Activated T-helper 1 cell treated with anti-CD3 and anti-CD28 coated beads, Interleukin-2, amount 50 U/mL, for 16 hours (primary cell): ENCODE measurements at places on chromosomes 2 and 18.

DNA sequence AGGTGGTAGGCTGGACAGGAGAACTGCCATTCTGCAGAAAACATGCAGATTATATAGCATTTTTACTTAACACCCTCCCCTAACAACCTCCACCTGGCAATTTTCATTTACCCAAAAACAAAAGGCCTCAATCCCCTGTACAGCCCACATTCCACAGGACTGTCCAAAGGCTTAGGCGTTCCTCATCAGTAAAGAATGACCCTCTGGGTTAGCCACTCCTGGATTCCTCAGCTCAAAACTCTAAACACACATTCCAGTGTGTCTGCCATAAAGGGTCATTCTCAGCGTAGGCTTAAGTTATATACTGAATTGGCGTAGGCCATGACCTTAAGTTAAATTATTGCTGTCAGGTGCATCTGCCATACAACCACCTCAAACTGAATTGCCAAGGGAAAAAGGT is 261.8 kb upstream of the CHAC2 start:
- no peak for DNase-seq

DNA sequence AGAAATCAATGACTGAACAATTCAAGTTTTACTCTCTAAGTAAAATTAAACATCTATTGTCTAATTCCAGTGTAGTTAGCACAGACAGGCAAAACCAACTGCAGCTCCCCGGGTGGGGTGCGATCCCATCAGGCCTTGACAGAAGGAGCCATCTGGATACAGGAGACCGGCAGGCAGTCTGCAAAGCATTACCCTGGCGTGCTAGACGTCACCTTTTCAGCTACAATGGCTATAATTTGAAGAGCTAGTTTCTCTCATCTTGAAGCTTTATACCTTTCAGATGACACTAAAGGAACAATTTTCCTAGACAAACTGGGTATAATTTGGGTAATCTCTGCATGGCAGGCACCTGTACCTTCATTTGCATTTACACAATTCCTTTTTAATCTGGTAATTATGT is 761.5 kb upstream of the SOX11 start:
- no peak for DNase-seq

DNA sequence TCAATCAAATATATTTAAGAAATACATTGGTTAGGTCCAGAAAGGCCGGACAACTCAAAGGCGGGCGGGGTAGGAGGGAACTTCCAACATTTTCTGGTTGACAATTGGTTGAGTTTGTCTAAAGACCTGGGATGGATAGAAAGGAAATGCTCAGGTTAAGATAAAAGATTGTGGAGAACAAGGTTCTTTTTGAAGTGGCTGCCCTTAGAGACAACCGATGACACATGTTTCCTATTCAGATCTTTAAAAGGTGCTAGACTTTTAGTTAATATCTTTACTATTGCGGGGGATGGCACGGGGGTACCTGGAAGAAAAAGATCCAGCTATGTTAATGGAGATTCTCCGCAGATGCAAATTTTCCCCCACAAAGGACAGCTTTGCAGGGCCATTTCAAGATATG is 10.0 kb upstream of the AP1S3 start:
- DNase-seq: no peak

GRCh38 chr2:168231609-168232241 is 15.7 kb downstream of the STK39 start:
- DNase-seq: no peak

DNA sequence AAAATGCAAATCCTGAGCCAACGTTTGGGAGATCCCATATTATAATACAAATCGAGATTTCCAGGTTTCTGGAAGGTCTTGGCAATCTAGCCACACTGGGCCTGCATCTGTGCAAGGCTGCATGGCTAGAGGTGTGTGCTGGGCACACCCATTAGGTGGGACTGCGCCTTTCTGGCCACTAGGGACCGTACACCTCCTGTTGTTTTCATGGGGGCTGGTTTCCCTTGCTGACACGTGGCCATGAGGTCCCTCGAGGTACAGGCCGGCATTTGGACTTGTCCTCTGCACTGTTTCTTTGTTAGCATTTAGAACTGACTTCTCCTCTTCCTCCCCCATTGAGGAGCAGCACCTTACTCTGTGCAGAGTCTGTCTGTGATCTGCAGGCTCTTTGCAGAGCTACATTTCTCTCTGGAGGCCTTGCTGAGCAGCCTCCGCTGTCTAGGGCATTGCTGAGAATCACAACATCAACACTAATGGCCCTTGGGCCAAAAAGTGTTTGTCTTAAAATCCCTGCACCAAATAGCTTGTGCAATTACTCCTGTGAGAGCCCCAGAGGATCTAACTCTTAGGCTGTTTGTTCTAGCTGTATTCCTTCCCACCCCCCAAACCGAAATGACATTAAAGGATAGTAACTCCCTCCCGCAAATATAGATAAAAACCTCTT is 131.2 kb downstream of the NEDD4L start:
- no peak for DNase-seq

DNA sequence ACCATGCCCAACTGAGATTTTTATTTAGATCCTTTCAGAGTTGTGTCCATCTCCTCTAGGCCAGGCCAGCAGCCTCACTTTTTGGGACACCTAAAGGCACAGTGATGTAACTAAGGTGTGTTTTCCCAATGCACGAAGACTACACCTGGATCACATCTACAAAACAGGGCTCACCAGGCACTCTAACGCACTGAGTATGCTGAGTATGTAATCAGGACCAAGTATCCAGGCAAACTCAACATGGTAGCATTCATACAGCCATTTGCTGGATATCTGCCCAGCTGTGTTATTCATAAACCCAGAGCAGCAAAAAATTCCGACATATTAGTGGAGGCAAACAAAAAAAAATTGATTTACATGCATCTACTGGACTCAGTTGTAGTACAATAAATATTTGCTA is 33.8 kb downstream of the LPIN2 start:
- DNase-seq: no peak

DNA sequence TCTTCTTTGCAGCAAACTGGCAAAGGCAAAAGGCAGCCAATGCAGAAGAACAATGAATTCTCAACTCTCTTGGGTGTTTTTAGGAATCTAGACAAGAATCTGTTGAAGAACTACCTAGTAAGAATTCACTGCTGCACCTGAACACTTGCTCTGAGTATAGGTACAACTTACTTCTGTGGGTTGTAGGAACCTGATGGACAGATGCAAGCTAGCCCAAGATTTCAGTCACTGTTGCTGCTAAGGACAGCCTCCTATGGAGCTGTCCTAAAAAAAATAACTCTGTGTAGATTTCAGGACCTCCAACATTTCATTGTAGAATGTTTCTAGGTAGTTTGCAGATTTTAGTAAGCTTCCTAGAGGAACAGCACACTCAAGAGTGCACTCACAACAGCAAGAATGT is 363.5 kb downstream of the CBLN2 start:
- no peak for DNase-seq

GRCh38 chr2:31287654-31288053 is 53.7 kb downstream of the EHD3 start:
- DNase-seq: no peak

DNA sequence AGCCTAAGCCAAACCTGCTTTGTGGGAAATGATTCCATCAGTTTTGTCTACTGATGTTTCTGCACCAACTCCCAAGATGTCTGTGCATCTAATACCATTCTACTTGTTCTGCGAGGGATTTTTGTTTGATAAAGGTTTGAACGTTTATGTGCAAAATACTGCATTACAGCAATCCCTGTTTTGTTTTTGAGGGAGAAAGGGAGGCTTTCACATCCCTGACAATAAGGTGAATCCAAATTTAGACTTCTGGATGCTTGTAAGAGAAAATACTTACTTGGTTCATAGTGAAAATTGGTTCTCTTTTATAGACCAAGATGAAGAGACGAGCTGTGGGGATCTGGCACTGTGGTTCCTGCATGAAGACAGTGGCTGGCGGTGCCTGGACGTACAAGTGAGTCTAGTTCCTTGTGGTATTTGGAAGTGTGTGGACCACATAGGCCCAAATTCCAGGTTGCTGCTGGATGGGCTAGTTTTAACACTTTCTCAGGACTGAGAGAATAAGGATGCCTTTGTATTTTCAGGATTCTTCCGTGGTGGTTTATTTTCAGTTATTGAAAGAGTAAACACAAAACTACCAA is 1.1 kb downstream of the RPL37A start:
- DNase-seq: no peak

DNA sequence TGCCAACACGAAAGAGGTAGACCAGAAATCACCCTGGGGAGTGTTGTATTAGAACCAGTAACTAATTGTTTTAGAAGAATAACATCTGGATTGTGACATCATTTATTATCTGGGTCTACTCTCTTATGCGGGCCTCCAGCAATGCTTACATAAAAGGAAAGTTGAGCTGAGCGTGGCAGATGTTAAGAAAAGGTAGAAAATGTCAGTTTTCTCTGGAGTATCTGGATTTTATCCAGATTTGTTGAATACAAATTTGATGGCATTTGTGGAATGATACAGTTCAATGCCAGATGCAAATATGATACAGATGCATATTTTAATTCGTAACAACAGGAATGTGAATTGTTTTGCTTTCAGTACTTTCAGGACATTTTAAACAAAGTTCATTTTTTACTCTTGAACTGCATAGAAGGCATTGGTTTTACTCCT is 90.3 kb downstream of the PRPF40A start:
- no peak for DNase-seq

DNA sequence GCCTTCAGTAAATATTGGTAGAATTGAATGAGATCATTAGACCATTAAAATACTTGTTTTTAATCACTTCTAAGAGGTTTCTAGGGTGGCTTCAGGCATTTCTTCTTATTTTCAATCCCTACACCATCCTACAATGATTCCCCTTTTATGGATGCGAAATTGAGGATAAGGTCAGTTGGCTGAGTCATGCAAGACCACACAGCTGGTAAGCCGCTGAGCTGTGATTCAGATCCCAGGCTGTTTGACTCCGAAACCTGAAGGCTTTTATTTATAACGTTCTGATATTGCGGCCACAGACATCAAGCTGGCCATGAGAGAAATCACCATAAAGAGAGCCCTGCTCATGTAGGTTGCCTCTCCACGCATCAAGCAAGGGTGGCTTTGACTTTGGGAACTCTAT is 133.4 kb downstream of the VAPA start:
- no peak for DNase-seq

DNA sequence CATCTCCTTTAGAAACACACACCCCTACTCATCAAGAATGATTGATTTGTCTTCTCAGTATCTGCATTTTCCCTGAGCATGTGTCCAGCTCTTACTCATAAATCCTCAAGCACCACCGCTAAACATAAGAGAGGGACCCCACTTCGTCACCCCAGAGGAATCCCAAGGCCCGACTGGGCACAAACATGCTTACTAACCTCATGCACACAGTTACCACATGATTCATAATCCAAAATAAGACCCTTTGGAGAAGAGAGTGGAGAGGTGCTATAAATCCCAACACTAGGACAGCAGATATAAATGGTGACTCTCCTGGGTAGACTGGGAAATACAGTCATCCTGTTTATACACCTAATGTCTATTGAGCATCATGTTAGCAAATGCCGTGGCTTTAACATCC is 843.2 kb upstream of the ID2 start:
- no peak for DNase-seq

DNA sequence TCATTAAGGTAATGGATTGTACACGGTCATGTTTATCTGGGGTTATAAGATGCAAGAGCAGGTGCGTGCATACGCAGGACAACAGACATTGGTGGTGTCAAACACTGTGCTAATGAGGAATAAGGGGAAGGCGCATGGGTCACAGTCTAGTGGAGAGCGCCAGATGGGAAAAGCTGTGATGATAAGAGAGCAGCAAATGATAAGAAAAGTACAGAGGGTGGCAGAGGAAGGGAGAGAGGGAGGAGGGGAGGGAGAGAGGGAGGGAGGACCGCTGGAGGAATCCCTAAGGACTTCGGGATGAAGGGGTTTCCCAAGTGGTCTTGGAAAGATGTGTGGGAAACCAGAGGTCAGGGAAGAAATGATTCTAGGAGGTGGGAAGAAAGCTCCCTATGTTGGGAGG is 2.9 kb downstream of the TNFRSF11A start:
- DNase-seq: no peak

- peak; percentile 15 for DNase-seq
Observed at GRCh38 chr2:102367331-102367971, 11.9 kb downstream of the IL18R1 start.

GRCh38 chr2:238235331-238235732 is 4.5 kb downstream of the HES6 start:
- DNase-seq: no peak

GRCh38 chr18:49177812-49178211 is 227.0 kb upstream of the SMAD7 start:
- no peak for DNase-seq

- DNase-seq: no peak
Observed at GRCh38 chr2:43435746-43436145, 160.1 kb downstream of the THADA start.

GRCh38 chr2:118973542-118973951 is 31.6 kb downstream of the MARCO start:
- DNase-seq: no peak

DNA sequence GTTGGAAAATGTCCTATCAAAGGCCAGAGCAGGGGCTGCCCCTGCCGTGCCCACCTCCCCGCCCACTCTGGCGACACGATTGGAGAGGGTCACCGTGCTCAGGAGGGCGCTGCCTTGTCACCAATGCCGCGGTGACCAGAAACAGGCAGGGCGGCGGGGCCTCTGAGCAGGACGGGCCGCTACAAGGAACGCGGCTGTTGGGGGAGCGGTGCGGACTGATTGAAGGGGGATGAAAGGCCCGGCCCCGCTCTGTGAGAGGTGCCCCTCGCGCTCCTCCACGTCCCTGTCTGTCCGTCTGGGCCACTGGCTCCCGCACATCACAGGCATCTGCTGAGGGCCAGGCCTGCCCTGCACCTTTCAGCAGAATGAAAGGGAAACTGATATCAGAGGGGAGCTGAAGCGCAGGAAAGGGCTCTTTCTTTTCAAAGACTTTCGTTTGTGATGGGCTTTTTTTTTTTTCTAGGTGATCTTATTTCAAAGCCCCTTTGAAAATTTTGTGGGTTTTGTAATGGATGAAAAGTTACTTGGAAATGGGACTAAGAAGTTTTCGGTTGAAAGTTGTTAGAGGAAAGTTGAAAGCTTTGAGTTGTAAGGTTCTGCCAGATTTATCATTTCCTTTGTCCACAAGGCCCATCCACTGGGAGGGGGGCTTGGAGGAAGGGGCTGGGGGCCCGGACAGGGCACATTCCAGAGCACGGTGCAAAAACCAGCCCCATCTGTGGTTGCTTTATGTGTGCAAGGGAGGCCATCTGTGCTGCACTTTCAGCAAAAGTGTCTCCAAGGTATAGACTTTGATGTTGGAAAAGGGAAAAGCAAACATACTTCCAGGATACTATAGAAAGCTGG is 244.2 kb downstream of the KLHL29 start:
- no peak for DNase-seq

- no peak for DNase-seq
Observed at GRCh38 chr18:58871514-58872420, 7.1 kb downstream of the ZNF532 start.

DNA sequence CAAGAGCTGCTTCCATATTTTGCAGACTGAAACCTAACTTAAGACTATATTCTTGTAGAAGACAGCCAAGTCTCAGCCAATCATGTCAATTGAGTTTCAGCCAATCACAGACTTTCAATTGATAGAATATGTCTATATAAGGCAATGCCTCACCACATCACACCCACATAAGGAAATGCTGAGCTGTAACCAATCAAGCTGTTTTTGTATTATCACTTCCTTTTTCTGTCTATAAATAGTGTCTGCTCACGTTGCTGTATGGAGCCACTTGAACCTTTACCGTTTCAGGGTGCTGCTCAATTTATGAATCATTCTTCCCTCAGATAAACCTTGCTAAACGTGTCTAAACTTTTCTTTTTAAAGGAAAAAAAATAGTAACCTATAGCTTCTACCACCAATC is 1554.4 kb upstream of the LRRTM1 start:
- no peak for DNase-seq
